ENCODE measurements at places on chromosomes 7 and 10.

GRCh38 chr7:46990761-46991160 lies 591.1 kb downstream of the TNS3 start:
- DNase-seq, result no peak

- DNase-seq, result no peak
These were observed 1224.2 kb upstream of the SORCS1 start for GRCh38 chr10:108388706-108389105.

- no peak for DNase-seq
These were observed 326.6 kb upstream of the IGFBP3 start for GRCh38 chr7:46247664-46248063.

DNA sequence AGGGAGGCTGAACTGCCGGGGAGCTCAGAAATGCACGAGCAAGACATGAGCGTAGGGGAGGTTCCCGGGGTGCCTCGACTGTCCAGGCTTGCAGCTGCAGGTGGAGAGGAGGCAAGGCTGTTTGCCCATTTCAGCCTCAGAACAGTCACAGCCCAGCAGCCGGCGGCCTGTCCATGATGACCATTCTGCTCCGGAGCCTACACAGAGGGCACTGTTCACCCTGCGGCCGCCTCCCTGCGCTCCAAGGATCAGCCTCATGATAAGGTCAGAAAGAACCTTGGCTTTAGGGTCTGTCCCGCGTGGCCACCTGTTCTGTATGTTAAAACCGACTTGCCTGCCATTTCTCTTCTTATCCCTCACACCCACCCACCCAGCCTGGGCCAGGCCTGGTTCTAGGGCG lies 21.9 kb upstream of the CFAP46 start:
- no peak for DNase-seq

DNA sequence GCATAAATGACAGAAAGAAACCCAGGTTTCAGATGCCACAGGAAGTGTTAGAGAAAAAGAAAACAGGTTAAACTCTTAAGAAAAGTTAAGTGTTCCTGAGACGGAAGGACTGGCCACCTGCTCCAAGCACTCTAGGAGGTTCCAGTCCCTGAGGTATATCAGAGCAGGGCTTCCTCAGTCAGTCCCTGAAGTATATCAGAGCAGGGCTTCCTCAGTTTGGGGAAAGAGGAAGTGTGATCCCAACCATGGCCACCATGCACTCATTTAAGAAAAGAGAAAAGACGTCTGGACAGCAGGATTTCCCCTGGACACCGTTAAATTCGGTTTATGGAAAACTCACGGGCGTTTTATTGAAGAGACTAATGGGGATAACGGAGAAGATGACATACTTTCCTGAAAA lies 133.4 kb upstream of the PFKP start:
- no peak for DNase-seq

- DNase-seq, result no peak
These were observed 175.3 kb upstream of the RHEB start for GRCh38 chr7:151694828-151695580.

DNA sequence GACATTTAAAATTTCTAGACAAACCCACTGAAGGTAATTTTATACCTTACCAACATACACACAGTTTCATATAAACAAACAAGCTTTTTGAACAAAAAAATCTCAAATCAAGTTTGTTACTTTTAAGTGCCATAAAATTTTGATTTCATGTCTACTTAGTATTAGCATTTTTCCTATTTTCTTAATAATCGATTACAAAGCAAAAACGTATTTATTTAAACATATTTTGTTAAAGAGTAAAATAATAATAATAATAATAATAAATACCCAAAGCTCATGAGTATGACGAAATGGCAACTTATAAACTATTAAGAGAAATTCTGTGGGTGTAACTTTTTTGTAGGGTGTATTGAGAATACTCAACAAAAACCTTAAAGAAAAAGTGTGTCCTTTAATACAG lies 177.6 kb downstream of the GALNT11 start:
- DNase-seq, result no peak

- DNase-seq, result no peak
These were observed 128.9 kb downstream of the VIPR2 start for GRCh38 chr7:159015454-159016410.

- DNase-seq, result no peak
These were observed 61.5 kb downstream of the PTN start for GRCh38 chr7:137282043-137282442.

GRCh38 chr10:79559726-79560125 lies 481 bp downstream of the SFTPA2 start:
- no peak for DNase-seq

GRCh38 chr10:42952349-42952748 lies 124.5 kb upstream of the RET start:
- no peak for DNase-seq

- no peak for DNase-seq
These were observed 30.7 kb upstream of the RBM20 start for GRCh38 chr10:110613341-110613995.

DNA sequence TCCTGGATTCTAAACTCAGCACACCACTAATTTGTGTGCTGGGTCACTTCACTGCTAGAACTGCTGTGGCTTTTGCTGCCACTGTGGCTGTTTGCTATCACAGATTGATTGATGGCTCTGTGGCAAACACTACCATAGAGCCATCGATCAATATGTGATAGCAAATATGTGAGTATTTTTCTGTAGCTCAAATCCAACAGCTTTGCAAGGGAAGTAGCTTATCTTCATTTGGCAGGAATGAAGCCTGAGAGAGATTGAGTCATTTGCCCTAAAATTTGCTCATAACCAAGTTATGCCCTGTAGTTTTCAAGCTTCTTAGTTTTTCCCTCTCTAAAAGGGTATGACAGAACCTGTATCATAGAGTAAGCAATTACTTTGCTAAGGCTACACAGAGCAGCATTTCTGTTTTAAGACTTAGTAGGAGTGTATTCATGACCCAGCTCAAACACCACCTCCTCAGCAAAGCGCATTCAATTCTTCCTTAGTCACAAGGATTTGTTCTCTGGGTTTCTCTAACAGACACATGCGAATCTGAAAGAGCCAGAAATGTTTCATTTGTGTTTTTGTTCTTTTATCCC lies 43.1 kb downstream of the MINPP1 start:
- no peak for DNase-seq

DNA sequence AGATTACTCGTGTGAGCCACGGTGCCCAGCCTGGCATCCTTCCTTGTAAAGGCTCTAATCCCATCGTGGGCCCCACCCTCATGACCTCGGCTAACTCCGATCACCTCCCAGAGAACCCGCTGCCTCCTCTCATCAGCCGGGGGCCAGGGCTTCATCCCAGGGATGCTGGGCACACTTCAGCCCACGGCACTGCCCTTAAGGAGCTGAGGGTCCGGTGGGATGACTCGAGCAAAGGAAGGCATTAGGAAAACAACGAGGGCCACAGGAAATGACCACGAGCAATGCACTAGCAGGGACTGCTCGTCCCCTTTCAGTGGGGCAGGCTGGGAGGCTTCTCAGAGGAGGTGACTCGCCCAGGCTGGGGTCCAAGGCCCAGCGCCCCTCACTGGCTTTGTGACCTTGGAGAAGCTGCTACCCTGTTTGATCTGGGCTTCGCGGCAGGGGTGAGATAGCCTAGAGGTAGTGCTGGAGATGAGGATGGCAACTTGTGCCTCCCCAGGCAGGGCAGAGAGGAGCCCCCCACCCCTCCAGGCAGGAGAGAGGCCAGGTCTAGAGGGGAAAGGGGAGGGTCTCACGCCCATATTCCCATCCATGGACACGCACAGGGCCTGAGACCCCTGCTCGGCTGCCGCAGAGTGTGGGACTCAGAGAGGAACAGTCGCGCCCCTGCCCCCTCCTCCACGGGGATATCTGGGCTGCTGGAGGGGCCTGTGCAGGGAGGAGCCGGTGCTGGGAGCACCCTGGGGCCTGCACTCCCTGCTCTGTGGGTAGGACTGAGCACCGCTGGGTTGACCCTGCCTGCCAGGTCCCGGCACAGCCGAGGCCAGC lies 26.8 kb downstream of the ELFN1 start:
- DNase-seq, result no peak

GRCh38 chr10:130236711-130237110 lies 100.5 kb downstream of the GLRX3 start:
- DNase-seq, result no peak

- DNase-seq, result no peak
These were observed 33.2 kb upstream of the PPP1R9A start for GRCh38 chr7:94874036-94874785.

- DNase-seq, result no peak
These were observed 1.2 kb downstream of the TPK1 start for GRCh38 chr7:144834641-144835144.

DNA sequence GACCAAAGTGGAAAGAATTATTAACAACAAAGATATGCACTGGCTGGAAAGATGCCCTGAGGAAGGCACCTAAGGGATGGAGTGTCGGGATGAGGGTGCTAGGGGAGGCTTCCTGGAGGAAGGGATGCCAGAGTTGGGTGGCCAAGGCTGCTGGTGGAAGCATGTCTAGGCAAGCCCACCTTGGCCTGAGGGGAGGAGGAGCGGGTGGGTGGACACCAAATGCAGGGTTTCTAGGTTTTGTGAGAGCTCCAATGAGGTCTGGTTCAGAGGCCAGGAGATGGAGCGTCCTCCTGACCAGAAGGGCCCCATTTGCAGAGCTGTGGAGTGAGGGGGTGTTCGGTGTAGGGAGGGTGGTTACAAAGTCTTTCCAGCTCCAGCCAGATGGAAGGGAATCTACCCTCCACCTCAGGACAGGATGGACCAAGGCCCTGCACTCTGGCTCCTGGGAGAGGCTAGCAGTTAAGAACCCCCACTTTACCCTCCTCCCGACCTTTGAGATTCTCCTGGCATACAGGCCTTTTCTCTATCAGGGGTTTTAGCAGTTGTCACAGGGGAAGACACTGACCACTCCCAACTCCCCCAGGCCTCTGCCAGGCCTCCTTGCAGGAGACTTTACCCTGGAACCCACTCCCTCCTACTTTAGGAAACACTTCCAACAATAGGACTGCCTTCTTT lies 3.0 kb upstream of the DDIT4 start:
- DNase-seq, result no peak

DNA sequence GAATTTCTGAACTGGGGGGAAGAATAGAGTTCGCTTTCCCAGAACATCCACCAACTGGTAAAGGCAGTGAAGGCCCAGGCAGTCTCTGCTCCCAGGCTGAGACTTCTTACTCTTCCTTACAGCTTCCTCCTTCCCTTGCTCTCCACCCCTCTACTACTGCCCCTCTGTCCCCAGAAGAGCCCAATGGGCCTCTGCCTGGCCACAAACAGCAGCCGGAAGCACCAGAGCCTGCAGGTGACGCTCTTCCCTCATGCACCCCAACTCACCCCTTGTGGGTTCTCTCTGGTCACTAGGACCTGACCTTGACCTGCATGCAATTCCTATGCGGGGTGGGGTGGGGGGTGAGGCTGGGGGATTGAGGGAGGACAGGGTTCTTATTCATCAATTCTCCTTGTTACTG lies 16.5 kb downstream of the FAM131B start:
- no peak for DNase-seq

GRCh38 chr10:3773460-3774017 lies 11.5 kb downstream of the KLF6 start:
- no peak for DNase-seq

DNA sequence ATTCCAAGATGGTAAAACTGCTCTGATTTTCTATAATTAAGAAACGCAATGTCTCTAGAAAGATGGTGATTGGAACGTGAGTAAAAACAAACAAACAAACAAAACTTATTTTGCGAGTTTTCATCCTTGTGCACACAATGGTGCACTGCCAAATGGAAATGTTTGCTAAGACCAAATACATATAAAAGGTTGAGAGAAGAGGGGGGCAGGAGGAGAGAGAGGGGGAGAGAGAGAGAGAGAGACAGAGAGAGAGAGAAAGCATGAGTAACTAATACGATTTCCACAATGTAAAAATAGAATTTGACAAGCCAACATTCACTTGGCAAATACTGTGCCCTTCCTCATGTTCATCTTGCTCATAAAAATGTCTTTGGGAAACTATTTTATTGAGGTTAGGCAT lies 375.4 kb downstream of the CNTNAP2 start:
- DNase-seq, result no peak
